NCI-H187 treated with DMSO at 0.1 percent for 48 hours (cell line): ENCODE measurements at places on chromosomes 12 and 14.

DNA sequence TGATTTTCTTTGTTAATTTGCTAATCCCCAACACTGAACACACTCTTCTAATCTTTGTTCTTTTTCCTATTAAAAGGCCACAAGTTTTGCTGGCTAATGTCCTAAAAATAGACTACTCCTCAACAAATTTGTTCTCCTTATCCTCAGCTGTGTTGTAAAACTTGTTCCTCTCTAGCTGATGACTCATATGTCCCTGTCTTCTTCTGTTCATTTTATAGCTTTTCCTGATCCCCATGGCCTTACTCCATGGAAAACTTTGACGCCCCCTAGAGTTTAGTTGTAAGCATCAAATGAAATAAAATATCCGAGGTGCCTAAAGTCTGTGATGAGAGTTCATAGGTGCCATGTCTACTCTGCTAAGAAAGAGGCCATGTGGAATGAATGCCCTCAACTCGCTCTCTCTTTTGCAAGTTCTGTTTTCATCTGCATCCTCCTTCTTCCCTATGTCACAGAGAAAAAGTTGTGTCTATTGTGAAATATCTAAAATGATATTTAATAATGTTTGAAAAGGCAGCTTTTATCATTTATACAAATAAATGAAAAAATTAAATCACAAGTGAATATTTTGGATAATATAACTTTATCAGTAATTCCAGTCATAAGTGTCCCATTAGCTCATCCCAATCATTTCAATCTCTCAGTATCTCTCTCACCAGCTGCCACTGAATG lies 237.9 kb downstream of the IPO8 start:
- no peak for DNase-seq

GRCh38 chr14:104596927-104597351 lies 7.6 kb downstream of the TMEM179 start:
- DNase-seq: no peak

GRCh38 chr14:32230695-32231280 lies 27.7 kb upstream of the RNU6-8 start:
- no peak for DNase-seq

GRCh38 chr12:12441843-12442461 lies 85.1 kb downstream of the BORCS5 start:
- DNase-seq: no peak

DNA sequence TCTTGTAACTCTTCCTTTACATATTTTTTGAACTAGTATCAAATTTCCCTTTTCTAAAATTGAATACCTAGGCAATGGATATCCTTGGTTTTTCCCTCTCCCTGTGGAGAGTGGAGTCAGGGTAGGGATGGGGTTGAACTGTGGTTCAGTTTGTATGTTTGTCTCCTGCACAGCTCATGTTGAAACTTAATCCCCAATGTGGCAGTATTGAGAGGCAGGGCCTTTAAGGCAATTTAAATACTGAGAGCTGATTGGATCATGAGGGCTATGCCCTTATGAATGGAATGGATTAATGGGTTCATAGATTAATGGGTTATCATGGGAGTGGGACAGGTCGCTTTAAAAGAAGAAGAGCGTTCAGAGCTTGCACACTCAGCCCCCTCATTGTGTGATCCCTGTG lies 127.2 kb upstream of the RGS6 start:
- no peak for DNase-seq

GRCh38 chr12:121165316-121165715 lies 32.6 kb downstream of the P2RX7 start:
- no peak for DNase-seq

- no peak for DNase-seq
Observed at GRCh38 chr14:79576424-79576823, 634.9 kb downstream of the DIO2 start.

- no peak for DNase-seq
Observed at GRCh38 chr12:23113781-23114180, 488.8 kb downstream of the ETNK1 start.

DNA sequence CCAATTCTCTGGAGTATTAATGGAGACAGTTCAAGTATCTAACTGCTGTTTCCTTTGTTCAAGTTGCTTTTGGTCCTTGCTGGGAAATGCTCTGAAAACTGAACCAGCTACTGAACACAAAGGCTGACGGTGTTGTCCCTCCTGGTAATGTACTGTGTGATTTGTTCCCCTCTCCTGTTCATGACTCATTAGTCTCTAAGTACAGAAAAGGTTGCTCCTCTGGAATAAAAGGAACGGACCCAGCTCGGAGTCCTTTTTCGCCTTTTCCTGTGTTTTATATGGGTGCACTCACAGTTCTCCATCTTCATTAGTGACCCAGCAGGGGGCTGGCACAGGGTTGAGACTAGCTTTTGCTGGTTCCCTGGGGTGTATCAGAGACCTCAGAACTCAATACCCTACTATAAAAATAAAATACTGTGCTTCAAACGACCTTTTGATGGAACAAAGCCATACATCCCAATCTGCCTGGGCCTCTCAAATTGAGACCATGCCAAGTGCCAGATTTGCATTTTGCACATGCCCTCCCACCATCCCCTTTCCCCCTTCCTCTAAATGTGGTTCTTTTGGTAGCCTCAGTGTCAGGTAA lies 269.7 kb downstream of the RAD51B start:
- peak; percentile 58 for DNase-seq

- DNase-seq: no peak
Observed at GRCh38 chr14:36293824-36294223, 26.6 kb downstream of the MBIP start.

DNA sequence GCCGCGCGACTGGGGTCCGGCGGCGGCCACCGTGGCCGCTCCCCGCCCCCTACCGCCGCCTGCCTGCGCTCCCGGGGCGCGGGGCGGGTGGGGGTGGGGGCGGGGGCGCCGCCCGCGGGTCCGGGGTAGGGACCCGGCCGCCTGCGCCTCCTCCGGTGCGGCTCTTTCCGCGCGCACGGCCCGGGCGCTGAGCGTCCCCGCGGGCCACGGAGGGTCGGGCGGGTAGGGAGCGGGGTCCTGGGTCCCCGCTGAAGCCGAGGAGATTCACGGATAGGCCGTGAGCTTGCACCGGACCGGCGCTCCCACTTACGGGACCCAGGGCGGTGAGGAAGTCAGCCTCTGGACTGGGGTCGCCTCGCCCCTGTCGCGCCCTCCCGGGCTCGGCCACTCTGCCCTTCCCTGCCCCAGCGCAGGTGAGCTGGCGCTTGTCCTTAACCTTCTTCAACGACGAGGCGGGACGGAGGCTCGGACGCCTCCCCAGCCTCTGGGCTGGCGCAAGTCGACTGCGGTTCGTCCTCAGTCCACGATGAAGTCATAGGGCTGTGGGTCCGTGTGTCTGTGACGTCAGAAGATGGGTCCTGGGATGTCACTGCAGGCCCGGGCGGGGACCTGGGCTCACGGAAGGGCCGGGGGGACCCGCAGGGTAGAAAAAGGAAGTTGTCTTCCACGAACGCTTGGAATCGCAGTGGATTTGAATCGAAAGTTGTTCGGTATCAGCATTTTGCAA lies 514 bp downstream of the FBXO34 start:
- DNase-seq: peak; percentile 14

DNA sequence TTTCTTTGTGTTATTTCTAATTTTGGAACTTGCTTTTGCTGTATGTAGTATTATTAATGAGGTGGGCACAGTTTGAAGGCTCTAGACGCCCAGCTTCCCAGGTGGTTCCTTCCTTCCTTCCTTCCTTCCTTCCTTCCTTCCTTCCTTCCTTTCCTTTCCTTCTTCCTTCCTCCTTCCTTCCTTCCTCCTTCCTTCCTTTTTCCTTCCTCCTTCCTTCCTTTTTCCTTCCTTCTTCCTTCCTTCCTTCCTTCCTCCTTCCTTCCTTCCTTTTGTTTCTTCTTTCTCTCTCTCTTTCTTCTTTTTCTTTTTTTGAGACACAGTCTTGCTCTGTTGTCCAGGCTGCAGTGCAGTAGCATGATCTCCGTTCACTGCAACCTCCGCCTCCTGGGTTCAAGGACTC lies 906.7 kb downstream of the AACS start:
- no peak for DNase-seq

GRCh38 chr14:80587096-80587724 lies 354.3 kb downstream of the CEP128 start:
- no peak for DNase-seq

GRCh38 chr12:72406111-72406510 lies 133.9 kb downstream of the TRHDE start:
- no peak for DNase-seq

DNA sequence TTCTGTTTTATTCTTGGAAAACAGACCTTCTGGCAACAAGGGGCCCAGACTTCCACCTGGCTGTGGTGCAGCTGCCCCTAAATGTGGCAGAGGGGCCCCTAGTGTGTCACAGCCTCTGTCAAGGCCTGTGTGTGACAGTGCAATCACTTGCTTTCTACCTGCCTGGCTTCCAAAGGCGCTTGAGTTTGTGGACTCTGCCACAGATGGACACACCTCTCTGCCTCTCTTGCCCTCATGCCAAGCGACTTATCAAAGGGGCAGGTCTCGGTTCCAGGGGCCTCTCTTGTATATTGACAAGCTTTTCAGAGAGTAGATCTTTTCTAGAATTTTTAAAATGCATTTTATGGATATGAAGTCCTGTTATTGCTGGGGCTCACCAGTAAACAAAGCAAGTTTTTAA lies 217.2 kb downstream of the SLC15A4 start:
- DNase-seq: no peak

DNA sequence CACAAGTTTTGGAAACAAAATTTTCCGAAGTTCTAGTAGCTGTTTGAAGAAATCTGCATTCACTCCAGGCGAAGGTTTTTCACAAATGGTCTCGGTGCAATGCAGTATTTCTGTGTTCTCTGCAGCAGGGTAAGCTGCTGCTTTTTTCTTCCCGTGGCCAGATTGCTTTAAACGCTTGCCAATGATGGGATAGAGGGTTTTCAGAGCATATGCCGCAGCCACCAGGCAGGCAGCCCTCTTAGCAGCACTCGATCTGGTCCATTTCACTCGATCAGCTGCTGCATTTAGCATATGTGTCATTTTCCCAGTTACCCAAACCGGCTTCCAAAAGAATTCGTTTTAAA lies 315 bp downstream of the ABCD2 start:
- no peak for DNase-seq

- no peak for DNase-seq
Observed at GRCh38 chr14:19851365-19851764, 23.6 kb upstream of the OR4K2 start.

DNA sequence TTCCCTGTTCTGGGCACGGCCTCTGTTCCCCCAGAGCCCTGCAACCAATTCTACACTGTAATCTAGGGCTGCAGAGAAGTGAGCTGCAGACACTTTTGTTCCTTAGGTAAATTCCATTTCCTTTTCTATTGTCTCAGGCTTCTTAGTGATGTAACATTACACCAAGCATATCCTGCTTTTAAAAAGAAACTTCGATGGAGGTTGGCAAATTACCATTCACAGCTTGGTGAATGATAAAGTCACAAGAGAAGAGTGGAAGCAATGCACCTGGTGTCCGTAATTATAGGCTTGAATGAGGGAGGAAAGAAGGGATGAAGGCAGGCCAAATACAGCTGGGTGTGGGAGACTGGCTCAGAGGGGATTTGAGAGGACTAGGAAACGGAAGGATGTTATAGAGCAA lies 68.6 kb downstream of the PPM1A start:
- no peak for DNase-seq

DNA sequence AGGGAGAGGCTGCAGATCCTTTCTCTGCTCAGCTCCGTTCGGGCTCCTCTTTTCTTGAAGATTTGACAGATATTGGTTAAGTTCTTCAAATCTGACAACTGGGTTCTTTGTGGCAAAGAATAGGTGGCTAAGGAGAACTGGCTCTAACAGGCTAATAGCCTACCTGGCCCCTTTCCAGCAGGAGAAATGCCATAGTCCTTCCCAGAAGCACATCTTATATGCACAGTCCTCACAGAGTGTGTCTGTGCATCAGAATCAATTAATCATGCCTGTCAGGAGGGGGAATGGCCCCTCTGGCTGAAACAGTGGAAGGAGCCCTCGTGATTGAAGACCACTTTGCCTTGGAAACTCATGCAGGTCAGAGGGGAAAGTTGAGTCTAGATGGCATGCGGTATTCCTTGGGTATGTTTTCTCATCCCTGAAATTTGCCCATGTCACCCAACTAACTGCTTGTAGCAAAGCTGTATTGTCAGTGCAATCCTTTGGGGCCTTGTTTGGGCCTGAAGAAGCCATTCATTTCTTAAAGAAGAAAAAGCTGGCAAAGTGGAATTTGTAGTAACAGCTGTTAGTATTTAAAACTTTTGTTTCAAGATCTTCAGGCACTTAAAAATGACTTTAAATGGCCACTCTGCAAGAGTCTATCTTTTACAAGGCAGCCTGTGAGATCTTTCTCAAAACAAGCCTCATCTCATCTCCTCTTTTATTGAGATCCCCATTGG lies 251.5 kb downstream of the ZFP36L1 start:
- no peak for DNase-seq

DNA sequence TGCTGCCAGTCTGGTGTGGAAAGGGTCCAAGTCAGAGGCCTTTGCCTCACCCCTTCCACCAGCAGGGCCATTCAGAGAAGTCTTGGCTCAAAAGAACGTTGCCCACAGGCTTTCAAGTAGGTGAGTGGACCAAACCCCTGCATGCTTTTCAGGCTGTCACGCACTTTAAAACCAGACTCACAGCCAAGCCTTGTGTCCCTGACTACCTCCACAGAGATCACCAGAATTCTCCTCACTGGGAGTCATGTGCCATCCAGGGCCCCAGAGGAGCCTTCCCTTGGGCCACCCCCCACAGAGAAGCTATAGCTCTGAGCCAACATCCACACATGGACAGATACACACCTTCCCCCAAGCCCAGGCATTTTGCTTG lies 283.1 kb downstream of the DPF3 start:
- DNase-seq: no peak

GRCh38 chr12:129887101-129887500 lies 16.7 kb downstream of the TMEM132D start:
- DNase-seq: peak; percentile 91

DNA sequence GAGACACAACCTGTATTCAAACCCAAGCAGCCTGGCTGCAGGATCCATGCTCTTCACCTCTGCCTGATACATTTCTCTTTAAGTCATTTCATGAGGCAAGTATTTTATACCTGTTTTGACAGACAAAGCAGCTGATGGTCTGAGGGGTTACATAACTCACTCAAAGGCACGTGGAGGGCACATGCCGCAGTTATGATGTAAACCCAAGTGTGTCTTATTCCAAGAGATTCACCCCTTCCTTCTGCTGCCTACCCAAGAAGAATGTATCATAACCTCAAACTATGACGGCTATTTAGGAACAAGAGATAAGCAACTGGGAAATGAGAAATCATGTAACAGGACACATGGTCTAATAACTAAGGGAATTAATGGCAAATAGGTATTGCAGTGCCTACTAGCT lies 329.8 kb upstream of the TMPO start:
- no peak for DNase-seq
